ENCODE measurements at places on chromosomes 12 and 14. TPM values are rescaled to one million over a fixed set of nuclear protein-coding genes. Genes with fewer than 3 reads are reported as not detected.

GRCh38 chr12:76957301-76957700, 78.5 kb upstream of the CSRP2 start:
- no peak for DNase-seq
- H3K4me1 ChIP-seq, result no peaks in the 10 kb centered on the region
- H3K4me3 ChIP-seq, result no peak overlapping the region

Gene INSM2
- total RNA-seq, result not detected

Gene E2F7
- not detected for total RNA-seq

Gene TCL1B
- total RNA-seq, result not detected

Gene NINJ2
- total RNA-seq, result 0.78 TPM

Gene TBX5
- not detected for total RNA-seq

DNA sequence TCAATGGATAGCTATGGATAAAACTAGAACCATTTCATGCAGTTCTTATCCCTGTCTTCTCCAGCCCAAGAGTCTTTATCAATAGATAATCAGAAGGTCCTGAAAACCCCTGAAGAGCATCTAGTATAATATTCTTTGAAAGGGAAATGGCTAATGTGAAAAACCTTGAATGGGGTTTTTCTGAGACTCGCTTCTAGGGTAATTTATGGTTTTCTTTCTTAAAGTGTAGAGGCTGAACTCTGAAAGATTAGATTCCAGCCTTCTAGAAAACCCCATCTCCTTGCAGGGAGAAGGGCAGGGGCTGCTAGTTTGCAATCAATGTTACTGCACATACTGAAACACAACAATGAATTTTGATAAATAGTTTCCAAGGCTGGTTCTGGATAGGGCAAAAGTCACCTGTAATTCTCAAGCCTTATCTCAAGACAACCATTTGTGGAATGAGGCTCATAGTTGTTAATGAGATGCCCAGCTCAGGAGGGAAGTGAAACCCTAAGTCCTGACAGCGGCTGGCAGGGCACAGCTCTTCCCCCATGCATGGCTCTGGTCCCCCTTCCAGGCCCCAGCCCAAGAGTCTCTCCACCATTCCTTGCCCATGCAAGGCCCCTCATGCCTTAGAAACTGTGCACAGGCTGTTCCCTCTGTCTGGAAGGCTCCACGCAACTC, 33.7 kb upstream of the PYGL start:
- no peak for DNase-seq
- no peak overlapping the region for H3K4me3 ChIP-seq
- H3K27ac ChIP-seq, result no peak overlapping the region
- H3K36me3 ChIP-seq, result no peaks in the 10 kb centered on the region

Gene GLIPR1L1
- total RNA-seq, result not detected

- H3K4me1 ChIP-seq, result peaks cover 57% of the 10 kb centered on the region
- H3K27me3 ChIP-seq, result no peaks in the 10 kb centered on the region
- no peaks in the 10 kb centered on the region for H3K36me3 ChIP-seq
- no peak for DNase-seq
- no peak overlapping the region for H3K4me3 ChIP-seq
- no peak overlapping the region for H3K27ac ChIP-seq
These were observed 156.0 kb downstream of the MED13L start for GRCh38 chr12:116121453-116121871.

GRCh38 chr14:33435911-33436689, 497.4 kb downstream of the NPAS3 start:
- H3K27me3 ChIP-seq, result no peaks in the 10 kb centered on the region
- no peak overlapping the region for H3K4me3 ChIP-seq
- no peaks in the 10 kb centered on the region for H3K4me1 ChIP-seq
- H3K36me3 ChIP-seq, result no peaks in the 10 kb centered on the region

- H3K36me3 ChIP-seq, result no peaks in the 10 kb centered on the region
- no peak overlapping the region for H3K4me3 ChIP-seq
- H3K27me3 ChIP-seq, result no peaks in the 10 kb centered on the region
These were observed 9.4 kb downstream of the KLRB1 start for GRCh38 chr12:9598363-9598762.

Gene UNC119B
- total RNA-seq, result 8.6 TPM

DNA sequence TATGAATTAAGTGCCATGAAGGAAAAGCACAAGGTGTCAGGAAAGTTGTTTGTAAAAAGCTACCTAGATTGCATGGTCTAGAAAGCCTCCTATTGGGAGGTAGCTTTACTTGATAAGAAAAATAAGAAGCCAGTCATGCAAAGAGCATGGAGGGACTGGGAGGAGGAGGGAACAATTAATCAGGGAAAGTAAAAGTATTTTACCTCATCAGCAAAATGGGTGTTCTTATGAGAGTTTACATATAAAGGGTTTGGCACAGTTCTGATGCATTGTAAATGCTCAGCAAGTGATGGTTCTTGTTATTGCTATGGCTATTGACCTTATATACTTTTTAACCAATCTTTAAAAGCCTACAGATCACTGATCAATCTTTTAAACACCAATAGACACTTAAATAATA, 17.0 kb upstream of the TSPAN8 start:
- DNase-seq, result no peak
- no peaks in the 10 kb centered on the region for H3K36me3 ChIP-seq
- H3K27ac ChIP-seq, result no peak overlapping the region
- H3K4me3 ChIP-seq, result no peak overlapping the region

DNA sequence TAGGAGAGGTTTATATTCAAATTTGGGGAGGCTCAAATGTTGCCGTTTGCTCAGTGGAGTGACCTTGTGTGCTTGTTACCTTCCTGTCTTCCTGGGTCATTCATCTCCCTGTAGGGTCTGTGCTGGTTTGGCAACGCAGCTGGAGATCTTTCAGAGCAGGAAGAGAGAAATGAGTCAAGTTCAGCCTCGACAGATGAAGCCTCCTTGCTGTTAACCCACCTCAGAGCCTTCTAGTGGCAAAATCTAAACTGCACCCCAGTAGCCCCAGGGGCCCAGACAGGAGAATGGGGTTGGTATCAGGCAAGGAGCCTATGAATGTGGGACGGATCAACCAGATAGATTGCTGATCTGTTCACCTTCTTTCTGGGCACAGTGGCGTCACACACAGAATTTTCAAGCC, 999.3 kb downstream of the VRK1 start:
- H3K27ac ChIP-seq, result no peak overlapping the region
- no peaks in the 10 kb centered on the region for H3K36me3 ChIP-seq
- no peak for DNase-seq
- H3K4me1 ChIP-seq, result no peaks in the 10 kb centered on the region
- H3K27me3 ChIP-seq, result no peaks in the 10 kb centered on the region

GRCh38 chr14:70943838-70944237, 36.6 kb downstream of the PCNX1 start:
- no peak for DNase-seq
- no peak overlapping the region for H3K4me3 ChIP-seq
- no peaks in the 10 kb centered on the region for H3K4me1 ChIP-seq
- H3K27me3 ChIP-seq, result no peaks in the 10 kb centered on the region
- H3K27ac ChIP-seq, result no peak overlapping the region

GRCh38 chr12:18751866-18752265, 13.9 kb downstream of the CAPZA3 start:
- no peaks in the 10 kb centered on the region for H3K27me3 ChIP-seq
- H3K4me3 ChIP-seq, result no peak overlapping the region
- H3K36me3 ChIP-seq, result no peaks in the 10 kb centered on the region

DNA sequence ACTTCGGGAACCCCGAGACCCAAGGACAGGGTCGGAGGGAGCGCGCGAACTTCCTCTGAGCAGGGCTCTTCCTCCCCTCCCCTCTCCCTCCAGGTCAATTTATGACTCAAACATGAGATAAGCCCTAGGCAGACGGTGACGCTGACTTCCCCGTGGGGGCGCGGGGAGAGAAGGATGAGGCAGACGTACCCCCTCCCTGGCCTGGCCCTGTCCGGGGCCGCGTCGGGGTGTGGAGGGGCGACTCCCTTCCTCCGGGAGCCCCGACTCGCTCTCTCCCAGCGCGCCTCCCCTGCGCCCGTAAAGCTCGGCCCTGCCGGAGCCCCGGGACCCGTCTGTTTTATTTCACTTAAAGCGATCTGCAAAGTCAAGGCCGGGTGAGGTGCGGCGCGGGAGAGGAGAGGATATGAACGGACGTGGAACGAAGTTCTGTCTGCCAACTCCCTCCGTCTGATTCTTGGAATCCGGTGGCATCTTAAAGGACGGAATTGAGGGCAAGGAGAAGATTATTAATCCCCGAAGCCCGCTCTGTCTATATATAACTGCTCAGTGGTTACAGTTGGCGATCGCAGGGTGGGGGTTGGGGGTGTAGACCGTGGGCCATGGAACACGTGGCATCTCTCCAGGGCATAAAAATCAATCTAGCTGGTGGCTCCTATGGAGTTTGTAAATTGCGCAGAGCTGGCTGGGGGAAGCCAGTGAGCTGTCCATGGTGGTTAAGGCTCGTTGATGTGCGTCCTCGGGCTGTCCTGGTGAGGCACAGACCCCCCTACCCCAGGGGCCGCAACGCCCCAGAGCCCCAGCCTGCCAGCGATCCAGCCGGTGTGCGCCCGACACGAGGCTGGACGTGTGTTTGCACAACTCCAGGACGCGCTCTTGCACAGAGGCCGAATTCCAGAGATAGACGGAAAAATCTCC, 2.9 kb upstream of the PTHLH start:
- H3K27ac ChIP-seq, result no peak overlapping the region
- H3K4me1 ChIP-seq, result peaks cover 34% of the 10 kb centered on the region
- no peaks in the 10 kb centered on the region for H3K36me3 ChIP-seq
- DNase-seq, result peak; percentile 39

Gene PTCSC3
- total RNA-seq, result not detected

DNA sequence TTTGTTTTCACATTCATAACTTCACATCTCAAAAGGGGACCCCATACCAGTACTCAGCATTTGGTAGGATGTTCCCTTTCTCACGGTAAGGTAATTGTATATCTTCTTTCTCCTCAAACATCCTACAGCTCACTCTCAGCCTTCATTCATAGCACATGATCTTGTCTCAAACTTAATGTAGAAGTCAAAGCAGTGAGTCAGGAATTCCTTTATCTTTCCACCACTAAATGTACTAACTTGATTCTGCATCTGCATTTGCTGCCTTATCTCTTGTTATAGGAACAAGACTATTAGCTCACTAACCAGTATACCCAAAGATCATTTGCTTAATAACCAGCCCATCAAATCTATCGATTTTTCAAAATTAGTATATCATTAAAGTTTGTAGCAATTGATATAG, 22.9 kb downstream of the CPSF2 start:
- H3K36me3 ChIP-seq, result peaks cover 10% of the 10 kb centered on the region
- no peak overlapping the region for H3K27ac ChIP-seq
- H3K4me1 ChIP-seq, result no peaks in the 10 kb centered on the region

GRCh38 chr12:128047266-128048060, 219.5 kb upstream of the TMEM132C start:
- H3K4me3 ChIP-seq, result no peak overlapping the region
- no peaks in the 10 kb centered on the region for H3K4me1 ChIP-seq
- H3K36me3 ChIP-seq, result no peaks in the 10 kb centered on the region
- no peak overlapping the region for H3K27ac ChIP-seq
- DNase-seq, result no peak

DNA sequence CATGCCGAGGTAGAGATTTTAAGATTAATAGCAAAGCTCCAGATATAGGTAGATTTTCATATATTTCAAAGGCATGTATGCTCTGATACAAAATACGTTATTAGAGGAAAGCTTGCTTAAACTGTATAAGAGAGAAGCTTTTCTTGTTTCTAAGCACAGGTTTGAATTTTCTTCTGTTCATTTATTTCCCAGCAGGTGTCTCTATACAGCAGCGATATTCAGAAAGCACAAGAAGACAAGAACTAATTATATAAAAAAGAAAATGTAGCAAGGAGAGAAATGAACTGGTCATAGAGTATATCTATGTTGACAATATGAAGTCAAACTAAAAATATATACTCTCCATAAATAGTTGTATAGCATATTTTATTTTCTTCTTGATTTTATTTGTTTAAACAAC, 307.4 kb upstream of the NOVA1 start:
- no peak overlapping the region for H3K27ac ChIP-seq
- no peak for DNase-seq

GRCh38 chr14:50402965-50403364, 6.3 kb upstream of the CDKL1 start:
- H3K36me3 ChIP-seq, result no peaks in the 10 kb centered on the region
- H3K27ac ChIP-seq, result no peak overlapping the region
- no peaks in the 10 kb centered on the region for H3K27me3 ChIP-seq

- no peaks in the 10 kb centered on the region for H3K36me3 ChIP-seq
- peak overlapping the region; percentile 62 for H3K27ac ChIP-seq
- H3K27me3 ChIP-seq, result no peaks in the 10 kb centered on the region
- H3K4me1 ChIP-seq, result no peaks in the 10 kb centered on the region
- H3K4me3 ChIP-seq, result no peak overlapping the region
These were observed 473.9 kb downstream of the BCL11B start for GRCh38 chr14:98798099-98798498.

DNA sequence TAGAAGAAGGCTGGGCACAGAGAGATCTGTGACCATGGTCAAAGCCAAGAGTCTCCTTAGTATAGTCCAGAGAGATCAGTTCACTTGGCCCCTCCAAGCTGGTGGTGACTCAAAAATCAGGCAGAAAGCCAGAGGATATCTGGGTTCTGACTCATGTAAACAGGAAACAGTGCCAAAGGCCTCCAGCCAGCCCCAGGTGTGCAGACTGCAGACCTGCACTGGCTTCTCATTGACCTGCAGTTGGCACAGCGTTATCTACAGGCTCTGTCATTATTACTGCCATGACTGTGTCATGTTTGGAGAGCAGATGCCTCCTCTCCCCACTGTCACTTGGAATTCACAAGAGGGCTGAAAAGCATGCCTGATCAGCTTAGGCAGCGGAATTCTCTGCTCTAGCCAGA, 295.7 kb upstream of the PRKD1 start:
- no peaks in the 10 kb centered on the region for H3K27me3 ChIP-seq
- peaks cover 42% of the 10 kb centered on the region for H3K4me1 ChIP-seq
- peak overlapping the region; percentile 69 for H3K27ac ChIP-seq
- no peaks in the 10 kb centered on the region for H3K36me3 ChIP-seq
- DNase-seq, result peak; percentile 97

- no peaks in the 10 kb centered on the region for H3K27me3 ChIP-seq
- DNase-seq, result no peak
- H3K36me3 ChIP-seq, result no peaks in the 10 kb centered on the region
- no peaks in the 10 kb centered on the region for H3K4me1 ChIP-seq
- no peak overlapping the region for H3K27ac ChIP-seq
These were observed 572.3 kb downstream of the PRKD1 start for GRCh38 chr14:29355331-29355730.

Gene ATF7IP
- 80.8 TPM for total RNA-seq

GRCh38 chr12:70637303-70638085, at the start of gene PTPRB:
TSS of gene PTPRB (minus strand) at chr12:70637429. CDS start at chr12:70637395, 34 bp downstream.
- no peaks in the 10 kb centered on the region for H3K27me3 ChIP-seq
- no peak within 1 kb of the TSS for H3K4me3 ChIP-seq
- no peak for DNase-seq
- no peak within 1 kb of the TSS for H3K27ac ChIP-seq
- H3K4me1 ChIP-seq, result no peaks in the 10 kb centered on the region
- H3K36me3 ChIP-seq, result no peaks in the 10 kb centered on the region

DNA sequence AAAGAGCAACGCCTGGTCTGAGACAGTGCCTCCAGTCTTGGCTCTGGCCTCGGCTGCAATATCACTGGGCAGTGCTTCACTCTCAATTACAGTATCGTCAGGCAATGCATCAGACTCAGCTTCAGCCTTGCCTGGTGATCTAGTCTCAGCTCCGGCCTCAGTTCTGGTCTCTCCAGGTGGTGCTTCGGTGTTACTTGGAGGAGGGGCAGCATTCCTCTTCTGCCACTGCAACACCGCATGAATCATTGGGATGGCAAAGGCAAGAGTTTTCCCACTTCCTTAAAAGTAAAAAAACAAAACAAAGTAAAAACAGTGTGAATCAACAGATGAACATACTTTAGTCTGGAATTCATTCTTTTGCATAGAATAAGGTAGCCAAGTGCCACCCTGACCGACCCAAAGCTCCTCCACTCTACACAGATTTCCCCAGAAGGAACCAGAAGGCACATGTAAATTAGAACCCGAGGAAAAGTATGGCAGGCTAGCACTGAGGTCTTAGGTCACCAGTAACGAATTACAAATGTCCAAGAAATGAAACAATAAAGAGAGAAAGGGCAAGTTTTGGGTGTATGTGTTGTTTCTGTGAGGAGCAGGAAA, 18.6 kb downstream of the DDX24 start:
- peak overlapping the region; percentile 14 for H3K27ac ChIP-seq
- no peak overlapping the region for H3K4me3 ChIP-seq
- H3K4me1 ChIP-seq, result peaks cover 83% of the 10 kb centered on the region
